NCI-H2081 (cell line): ENCODE measurements at places on chromosomes 6 and 20.

- DNase-seq: no peak
Measured at GRCh38 chr6:32741031-32741960, at the start of gene HLA-DQA2. HLA-DQA2 (plus strand) TSS chr6:32741391; CDS start chr6:32741444, 53 bp downstream.

DNA sequence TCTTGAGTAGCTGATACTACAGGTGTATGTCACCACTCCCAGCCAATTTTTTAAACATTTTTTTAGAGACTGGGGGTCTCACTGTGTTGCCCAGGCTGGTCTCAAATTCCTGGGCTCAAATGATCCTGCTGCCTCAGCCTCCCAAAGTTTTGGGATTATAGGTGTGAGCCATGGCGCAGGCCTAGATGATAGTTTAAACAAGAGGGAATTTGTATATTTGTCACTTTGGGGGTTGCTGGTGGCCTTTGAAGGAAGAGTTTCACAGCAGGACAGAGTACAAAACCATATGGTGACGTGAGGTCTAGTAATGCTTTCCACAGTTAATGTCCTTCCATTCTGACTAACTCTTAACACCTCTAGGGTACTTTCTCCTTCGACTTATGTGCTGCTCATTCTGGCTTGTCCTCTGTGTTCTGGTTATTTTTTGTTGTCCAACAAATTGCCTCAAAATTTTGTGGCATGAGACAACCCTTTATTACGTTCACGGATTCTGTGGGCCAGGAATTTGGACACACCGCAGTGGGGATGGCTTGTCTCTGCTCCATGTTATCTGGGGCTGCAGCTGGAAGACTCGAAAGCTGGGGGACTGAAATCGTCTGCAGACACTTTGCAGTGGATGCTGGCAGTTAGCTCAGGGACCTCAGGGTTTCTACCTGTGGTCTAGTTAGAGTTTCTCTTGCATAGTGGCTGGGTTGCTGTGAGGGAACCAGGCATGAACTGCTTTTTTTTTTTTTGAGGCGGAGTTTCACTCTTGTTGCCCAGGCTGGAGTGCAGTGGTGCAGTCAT, 23.0 kb upstream of the IER3 start:
- DNase-seq: no peak

DNA sequence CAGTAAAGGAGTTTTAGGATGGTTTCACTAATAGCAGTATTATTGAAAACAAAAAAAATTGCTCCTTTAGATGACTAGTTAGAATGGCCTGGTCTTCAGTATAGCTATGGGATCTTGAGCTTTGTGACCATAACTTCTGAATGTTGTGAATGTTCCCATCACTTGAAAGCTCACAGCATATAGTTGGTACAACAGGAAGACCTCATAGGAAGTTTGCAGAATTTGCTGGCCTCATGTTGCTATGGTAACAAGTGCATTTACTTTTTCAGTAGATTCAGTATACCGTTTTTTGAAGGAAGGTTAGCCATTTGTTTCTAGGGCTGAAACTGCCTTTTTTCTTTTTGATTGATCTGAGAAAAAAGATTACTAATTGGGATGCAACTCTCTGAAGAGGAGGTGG, 8.3 kb downstream of the PHF3 start:
- peak; percentile 3 for DNase-seq

DNA sequence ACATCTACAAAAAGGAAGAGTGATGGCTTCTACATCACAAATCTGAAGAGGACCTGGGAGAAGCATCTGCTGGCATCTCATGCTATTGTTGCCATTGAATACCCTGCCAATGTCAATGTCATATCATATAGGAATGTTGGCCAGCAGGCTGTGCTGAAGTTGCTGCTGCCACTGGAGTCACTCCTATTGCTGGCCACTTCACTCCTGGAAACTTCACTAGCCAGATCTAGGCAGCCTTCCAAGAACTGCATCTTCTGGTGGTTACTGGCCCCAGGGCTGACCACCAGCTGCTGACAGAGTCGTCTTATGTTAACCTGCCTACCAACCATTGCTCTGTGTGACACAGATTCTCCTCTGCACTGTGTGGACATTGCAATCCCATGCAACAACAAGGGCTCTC, 111.8 kb downstream of the PERP start:
- no peak for DNase-seq

DNA sequence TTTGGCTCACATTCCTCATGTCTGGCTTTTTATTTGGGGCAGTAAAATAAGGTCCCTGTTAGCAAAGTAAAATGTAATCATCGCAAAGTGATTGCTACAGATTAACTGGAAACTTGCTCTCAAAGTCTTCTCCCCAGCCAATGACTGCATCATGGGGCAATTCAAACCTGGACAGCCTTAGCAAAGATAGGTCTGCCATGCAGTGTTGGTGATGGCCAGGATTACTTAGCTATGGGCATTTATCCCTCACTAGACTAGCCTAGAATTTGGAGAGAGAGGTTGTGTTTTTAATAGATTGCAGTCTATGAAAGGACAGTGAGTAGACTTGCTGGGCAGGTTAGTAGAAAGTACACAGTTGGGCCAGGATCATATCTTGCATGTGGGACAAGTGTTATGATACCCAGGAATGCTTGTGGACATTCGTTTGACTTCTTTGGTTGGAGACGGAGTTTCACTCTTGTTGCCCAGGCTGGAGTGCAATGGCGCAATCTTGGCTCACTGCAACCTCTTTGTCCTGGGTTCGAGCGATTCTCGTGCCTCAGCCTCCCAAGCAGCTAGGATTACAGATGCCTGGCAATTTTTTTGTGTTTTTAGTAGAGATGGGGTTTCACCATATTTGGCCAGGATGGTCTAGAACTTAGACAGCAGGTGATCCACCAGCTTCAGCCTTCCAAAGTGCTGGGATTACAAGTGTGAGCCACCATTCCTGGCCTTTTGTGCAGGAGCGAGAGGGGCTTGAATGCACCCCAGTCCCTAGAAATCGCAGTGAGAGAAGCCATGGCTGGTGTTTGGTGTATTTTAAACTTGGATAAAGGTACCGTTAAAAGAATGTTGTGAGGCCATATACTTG, 3.4 kb downstream of the RPS12 start:
- no peak for DNase-seq

GRCh38 chr20:62794007-62794724, 2.1 kb upstream of the MRGBP start:
- DNase-seq: peak; percentile 86

GRCh38 chr6:143536461-143536865, 24.9 kb upstream of the FUCA2 start:
- DNase-seq: no peak

DNA sequence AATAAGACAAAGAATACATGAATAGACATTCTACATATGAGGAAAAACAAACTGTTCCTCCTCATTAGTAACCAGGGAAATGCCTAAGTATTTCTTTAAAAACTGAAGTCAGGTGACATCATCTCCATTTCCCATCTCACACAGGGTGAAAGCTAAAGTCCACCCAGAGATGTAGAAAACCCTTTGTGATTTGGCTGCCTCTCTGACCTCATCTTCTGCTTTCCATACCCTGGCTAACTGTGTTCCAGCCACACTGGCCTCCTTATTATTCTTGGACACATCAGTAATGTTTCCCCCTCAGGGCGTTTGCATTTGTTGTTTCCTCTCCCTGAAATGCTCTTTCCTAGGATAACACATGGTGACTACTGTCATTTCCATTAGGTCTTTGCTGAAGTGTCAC, 40.4 kb downstream of the ESF1 start:
- DNase-seq: no peak

DNA sequence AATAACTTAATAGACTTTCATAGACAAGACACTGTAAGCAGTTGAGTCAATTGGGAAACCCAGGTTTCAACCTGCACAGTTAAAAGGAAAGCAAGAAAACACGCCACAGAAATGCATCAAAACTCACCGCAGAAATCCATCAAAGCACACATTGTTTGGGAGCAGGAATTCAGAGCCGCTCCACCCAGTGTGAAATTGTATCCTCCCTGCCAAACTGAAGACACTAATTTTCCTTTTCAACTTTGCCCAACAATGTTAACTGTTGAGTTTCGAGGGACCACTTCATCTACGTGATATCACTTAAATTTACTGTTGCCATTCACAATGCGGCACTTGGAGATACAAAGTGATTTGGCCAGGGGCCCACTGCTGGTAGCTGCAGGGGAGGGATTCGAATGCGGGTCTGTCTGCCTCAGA, 92.7 kb downstream of the DACT2 start:
- no peak for DNase-seq

DNA sequence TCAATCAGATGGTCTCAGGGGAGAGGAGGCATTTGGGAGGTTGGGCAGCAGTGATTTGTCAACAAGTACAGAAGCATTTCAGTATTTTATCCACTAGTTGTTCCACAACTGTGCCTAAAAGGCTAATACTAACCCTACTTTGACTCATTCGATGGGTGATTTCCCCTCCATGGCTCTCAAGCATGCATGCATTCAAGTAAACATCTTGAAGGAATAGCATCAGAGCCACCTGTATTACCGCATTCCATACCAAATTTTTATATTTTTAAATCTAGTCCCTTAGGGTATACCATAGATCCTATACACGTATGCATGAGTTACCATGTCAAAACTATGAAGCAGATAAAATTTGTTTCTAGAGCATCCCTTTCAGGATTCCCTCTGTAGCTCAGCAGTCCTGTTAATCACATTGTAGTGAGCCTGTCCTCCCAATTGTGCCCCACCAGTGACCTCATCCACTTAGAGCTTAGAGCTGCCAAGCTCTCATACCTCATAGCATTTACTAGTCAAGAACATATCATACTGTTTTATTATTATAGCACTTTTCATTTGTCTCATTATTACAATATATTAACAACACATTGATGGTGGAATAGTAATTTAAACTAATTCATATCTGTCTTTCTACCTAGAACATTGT, 213.8 kb downstream of the LAMA2 start:
- no peak for DNase-seq

DNA sequence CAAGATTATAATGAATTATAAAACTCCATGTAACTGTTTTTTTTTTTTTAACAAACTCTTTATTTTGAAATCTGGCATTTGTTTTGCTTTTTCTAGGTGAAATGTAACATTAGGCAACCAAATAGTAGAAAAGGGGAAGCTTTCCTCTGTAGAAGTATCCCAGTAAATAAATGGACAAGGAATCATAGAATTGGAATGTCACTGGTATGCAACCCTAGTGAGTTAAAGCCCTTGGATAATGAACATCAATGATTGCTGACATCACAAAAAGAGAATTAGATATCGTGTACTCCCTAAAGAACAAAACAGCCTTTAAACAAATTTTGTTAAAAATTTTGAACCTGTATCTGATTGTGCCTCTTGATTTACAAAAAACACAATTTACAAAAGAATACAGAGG, 93.9 kb upstream of the OGFRL1 start:
- DNase-seq: no peak

DNA sequence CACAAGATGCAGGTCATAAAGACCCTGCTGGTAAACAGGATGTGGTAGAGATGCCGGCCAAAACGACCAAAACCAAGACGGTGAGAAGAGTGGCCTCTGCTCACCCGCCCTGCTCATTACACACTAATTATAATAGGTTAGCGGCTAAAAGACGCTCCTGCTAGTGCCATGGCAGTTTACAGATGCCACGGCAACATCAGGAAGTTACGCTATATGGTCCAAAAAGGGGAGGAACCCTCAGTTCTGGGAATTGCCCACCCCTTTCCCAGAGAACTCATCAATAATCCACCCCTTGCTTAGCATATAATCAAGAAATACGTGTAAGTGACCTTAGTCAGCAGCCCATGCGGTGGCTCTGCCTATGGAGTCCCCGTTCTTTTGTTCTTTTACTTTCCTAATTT, 17.6 kb downstream of the BHLHE23 start:
- no peak for DNase-seq

- no peak for DNase-seq
Measured at GRCh38 chr6:85680388-85680787, 37.7 kb upstream of the SYNCRIP start.

DNA sequence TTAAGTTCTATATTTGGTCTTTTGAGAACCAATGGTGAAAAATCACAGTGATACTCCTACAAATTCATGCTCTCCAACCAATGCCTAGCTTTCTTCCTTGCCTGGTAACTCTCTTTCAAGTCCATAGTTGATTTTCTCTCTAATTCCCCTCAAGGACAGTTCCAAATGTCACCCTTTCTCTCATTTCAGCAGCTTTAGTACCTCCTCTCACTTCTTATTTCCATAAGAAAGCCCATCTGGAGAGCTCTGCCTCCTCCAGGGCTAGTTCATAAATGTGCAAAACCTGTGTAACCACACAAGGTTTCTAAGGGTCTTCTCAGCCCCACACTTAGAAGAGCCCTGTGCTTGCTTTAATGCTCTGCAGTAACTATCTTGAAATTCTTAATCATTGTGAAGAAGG, 155.4 kb upstream of the PLCB4 start:
- DNase-seq: no peak

DNA sequence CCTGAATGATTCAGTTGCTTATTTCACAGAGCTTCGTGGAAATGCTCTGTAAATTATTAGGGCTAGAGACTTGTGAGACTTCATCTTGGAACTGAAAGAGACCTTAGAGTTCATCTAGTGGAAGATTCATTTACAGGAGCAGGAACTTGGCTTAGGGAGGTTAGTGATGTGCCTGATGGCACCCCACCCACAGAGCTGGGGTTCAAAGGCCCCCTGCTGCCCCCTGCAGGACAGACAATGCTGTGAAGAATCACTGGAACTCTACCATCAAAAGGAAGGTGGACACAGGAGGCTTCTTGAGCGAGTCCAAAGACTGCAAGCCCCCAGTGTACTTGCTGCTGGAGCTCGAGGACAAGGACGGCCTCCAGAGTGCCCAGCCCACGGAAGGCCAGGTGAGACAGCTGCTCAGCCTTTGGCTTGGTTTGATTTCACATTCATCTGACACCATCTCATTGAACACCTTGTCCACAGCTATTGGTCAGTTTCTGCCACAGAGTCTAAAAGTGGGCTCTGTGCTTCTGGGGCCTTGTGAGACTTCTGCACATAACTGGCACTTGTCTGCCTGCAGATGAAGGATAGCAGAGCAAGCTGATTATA, 25.1 kb downstream of the MYBL2 start:
- no peak for DNase-seq

- no peak for DNase-seq
Measured at GRCh38 chr20:53104884-53105283, 132.7 kb downstream of the TSHZ2 start.
